ENCODE measurements at places on chromosomes 5 and 9. TPM values are rescaled to one million over a fixed set of nuclear protein-coding genes. Genes with fewer than 3 reads are reported as not detected.

NPDC1 gene
- polyA plus RNA-seq, result 5.1 TPM

MEGF10 gene
- polyA plus RNA-seq, result 2.1 TPM

TTC23L gene
- 1.0 TPM for polyA plus RNA-seq

F2RL1 gene
- polyA plus RNA-seq, result 0.95 TPM

SLC25A2 gene
- polyA plus RNA-seq, result 0.07 TPM

SMARCA2 gene
- polyA plus RNA-seq, result 149 TPM

GALNT12 gene
- polyA plus RNA-seq, result 7.2 TPM
